Islet precursor cell (in vitro differentiated cells): ENCODE measurements at places on chromosomes 3 and 15.
A peak's percentile ranks its signal among the peaks of the same experiment; 100 is the strongest.

- no peak for DNase-seq
Observed at GRCh38 chr3:148718982-148719862, 21.5 kb downstream of the AGTR1 start.

GRCh38 chr3:57150113-57150581 is 15.0 kb downstream of the IL17RD start:
- no peak for DNase-seq

DNA sequence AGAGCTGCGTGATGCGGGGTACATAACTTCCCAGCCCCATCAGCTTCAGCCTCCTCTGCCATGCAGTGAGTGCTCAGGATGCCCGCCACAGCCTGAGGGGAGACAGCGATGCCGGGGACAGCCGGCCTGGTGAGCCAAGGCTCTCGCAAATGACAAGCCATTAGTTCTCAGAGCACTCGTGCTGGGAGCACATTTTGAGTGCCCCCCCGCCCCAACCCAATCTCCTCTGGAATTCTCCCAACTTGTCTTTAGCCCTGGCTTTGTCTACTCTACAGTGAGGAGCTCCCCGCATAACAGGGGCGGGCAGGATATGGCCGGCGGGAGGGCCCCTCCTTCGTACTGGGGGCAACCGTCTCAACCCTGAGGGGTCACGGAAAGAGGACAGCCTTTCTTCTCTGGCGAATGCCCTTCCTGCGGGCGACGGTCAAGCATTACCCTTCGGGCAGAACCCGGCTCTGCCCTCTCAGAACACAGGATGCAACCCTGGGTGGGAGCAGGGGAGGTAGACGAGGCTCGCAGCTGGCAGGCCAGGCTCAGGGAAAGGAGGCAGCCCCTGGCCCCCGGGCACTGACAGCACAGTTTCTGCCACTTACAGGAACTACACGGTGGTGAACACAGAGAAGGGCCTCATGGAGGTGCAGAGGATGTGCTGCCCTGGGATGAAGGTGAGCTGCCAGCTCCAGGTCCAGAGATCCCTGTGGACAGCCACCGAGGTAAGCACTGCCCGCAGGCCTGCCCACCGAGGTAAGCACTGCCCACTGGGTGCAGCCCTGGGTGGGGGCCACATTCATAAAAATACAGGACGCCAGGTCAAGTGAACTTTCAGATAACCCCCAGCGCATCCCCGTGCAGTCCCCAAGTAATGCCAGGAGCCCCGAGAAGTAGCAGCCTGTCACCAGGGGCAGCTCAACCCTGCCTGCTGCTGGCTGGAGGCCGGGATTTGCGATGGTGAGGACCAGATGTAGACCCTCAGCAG is 141.7 kb downstream of the LRRK1 start:
- DNase-seq = peak; percentile 48

- DNase-seq = no peak
Observed at GRCh38 chr15:78046796-78047341, 30.6 kb downstream of the TBC1D2B start.

GRCh38 chr15:75578173-75578947 is 755 bp downstream of the PTPN9 start:
- peak; percentile 62 for DNase-seq

DNA sequence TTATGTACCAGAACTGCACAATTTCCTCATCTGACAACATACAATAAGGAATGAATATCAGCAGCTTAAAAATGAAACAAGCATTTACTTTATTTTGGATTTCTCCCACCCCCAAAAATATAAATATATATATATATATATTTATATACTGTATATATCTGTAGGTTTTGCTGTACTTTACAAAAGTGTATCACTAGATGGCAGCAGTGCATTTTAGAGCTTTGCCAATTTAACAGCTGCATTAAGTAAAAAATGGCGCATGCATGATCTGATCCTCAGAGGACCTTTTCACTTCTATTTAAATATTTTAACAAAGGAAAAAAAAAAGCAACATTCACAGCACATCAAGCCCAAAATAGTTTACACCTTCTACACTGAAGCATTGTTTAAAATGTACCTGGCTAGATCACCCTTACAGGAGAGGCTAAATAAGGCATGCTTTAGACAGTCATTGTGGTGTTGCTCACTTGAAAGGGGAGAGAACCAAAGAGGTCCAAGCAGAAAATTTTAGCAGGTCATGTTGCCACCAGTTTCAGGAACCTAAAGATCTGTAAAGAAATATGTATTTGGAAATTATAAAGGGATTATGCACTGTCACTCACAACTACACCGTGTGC is 72.6 kb downstream of the NPTN start:
- no peak for DNase-seq

GRCh38 chr3:105876780-105877327 is 8.0 kb upstream of the CBLB start:
- DNase-seq = no peak

- no peak for DNase-seq
Observed at GRCh38 chr3:17546500-17547255, 195.8 kb downstream of the TBC1D5 start.

- DNase-seq = no peak
Observed at GRCh38 chr3:181212271-181212670, 222.7 kb upstream of the DNAJC19 start.

- no peak for DNase-seq
Observed at GRCh38 chr15:83786336-83786735, 132.4 kb downstream of the ADAMTSL3 start.

- peak; percentile 80 for DNase-seq
Observed at GRCh38 chr3:105304487-105304886, 62.2 kb upstream of the ALCAM start.

GRCh38 chr3:182308328-182308727 is 485.0 kb upstream of the ATP11B start:
- no peak for DNase-seq

- DNase-seq = peak; percentile 78
Observed at GRCh38 chr3:174409086-174409743, 449.9 kb upstream of the NAALADL2 start.

DNA sequence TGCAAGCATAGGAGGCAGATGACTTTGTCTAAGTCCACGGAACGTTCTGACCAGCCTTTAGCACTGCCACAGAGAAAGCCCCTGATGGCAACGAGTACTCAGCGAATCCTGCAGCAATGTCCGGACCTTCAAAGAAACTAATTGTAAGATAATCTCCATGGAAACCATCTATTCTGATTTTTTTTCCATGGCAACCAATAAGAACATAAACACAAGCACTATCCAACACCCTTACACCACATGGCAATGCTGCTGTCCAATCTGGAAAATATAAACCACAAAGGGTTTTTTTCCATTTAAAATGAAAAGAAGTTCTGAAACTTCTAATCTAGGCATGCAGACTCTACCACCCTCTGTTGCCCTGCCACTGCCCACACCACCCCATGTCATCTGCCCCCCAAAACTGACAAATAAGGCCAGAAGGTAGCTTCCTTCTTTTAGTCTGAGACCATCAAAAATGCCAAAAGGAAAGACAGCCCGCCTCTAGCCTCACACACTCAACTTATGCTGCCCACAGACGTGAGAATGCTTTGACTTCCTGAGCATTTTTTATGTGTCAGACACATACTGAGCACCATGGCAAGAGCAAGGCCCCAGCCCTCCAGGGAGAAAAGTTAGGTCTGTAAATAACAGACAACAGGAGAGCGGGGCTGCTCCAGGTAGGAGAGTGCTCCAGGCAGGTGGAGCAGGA is 44.5 kb downstream of the POC1A start:
- no peak for DNase-seq

GRCh38 chr3:72274493-72275330 is 489.8 kb upstream of the PROK2 start:
- no peak for DNase-seq

DNA sequence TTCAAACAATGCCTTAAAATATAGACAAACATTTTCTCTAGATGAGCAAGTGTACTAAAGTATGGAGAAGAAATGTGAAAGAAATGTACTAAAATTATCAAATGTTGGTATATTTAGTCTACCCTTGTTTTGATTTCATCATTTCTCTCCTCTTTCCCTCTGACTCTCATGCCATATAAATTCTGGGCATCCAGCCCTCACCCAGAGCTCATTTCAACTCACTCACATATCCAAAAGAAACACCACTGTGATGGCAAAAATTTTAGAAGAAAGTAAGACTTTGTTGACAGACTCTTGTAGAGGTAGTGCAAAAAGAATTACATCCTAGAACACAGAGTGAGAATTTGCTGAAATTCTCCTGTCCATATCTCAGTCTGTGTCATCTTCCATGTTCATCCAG is 377.8 kb upstream of the SUCLG2 start:
- no peak for DNase-seq

- DNase-seq = peak; percentile 41
Observed at GRCh38 chr3:44045476-44046275, 196.0 kb upstream of the TOPAZ1 start.

DNA sequence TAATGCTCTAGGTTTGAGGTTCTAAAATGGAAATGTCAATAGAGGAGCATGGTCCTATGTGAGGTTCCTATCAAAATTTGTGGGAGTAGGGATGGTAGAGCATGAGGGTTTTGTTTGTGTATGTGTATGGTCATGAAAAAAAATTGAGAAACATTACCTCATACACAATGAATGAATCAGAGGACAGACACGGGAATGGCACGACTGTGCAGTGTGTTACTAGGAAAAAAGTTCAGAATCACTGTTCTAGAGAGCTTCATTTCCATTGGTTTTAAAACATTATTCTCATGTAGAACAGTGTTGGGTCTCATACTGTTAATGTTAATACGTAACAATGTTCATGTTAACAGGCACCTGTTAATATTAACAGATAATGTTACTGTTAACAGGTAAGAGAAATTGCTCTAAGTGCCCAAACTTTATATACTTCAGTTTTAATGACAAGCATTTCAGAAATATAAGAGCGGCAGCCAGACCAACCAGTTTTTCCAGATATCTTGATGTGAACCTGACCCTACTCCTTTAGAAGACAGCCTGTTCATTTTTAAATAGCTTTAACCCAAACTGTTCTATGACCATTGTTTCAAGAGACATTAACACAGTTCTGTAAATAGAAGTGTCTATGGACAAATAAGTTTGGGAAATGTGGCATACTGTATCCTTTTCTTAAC is 48.0 kb downstream of the SLC15A2 start:
- no peak for DNase-seq
